ENCODE measurements at places on chromosomes 2 and 18.

- no peak for DNase-seq
Measured at GRCh38 chr2:173271825-173272224, 82.8 kb upstream of the CDCA7 start.

- DNase-seq: no peak
Measured at GRCh38 chr18:51151568-51152511, 45.6 kb downstream of the MEX3C start.

DNA sequence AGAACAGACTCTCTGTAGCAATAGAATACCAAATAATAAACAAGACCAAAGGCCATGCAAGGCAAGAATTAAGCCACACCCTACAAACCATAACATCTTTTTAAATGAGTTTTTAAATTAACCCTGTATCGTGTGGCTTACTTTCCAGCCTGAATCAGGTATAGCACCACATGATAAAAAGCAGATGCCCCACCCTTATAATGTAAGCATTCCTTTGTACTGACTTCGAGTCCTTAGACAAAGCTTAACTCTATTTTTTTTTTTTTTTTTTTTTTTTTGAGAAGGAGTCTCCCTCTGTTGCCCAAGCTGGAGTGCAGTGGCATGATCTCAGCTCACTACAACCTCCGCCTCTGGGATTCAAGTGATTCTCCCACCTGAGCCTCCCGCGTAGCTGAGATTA, 1.7 kb upstream of the C2orf42 start:
- no peak for DNase-seq

- DNase-seq: no peak
Measured at GRCh38 chr18:26579941-26580618, 31.7 kb upstream of the KCTD1 start.

- DNase-seq: peak; percentile 99
Measured at GRCh38 chr2:1791685-1792435, 47.5 kb upstream of the PXDN start.

- DNase-seq: no peak
Measured at GRCh38 chr2:228611171-228611570, 429.7 kb upstream of the SPHKAP start.

DNA sequence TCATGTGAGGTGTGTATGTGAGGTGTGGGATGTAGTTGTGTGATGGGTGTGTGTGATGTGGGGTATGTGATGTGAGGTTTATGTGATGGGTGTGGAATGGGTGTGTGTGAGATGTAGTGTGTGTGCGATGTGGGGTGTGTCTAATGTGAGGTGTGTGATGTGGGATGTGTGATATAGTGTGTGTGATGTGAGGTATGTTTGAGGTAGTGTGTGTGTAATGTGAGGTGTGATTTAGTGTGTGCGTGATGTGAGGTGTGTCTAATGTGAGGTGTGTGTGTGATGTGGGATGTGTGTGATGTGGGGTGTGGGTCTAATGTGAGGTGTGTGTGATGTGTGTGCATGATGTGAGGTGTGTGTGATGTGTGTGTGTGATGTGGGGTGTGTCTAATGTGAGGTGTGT, 55.3 kb downstream of the TWIST2 start:
- no peak for DNase-seq

DNA sequence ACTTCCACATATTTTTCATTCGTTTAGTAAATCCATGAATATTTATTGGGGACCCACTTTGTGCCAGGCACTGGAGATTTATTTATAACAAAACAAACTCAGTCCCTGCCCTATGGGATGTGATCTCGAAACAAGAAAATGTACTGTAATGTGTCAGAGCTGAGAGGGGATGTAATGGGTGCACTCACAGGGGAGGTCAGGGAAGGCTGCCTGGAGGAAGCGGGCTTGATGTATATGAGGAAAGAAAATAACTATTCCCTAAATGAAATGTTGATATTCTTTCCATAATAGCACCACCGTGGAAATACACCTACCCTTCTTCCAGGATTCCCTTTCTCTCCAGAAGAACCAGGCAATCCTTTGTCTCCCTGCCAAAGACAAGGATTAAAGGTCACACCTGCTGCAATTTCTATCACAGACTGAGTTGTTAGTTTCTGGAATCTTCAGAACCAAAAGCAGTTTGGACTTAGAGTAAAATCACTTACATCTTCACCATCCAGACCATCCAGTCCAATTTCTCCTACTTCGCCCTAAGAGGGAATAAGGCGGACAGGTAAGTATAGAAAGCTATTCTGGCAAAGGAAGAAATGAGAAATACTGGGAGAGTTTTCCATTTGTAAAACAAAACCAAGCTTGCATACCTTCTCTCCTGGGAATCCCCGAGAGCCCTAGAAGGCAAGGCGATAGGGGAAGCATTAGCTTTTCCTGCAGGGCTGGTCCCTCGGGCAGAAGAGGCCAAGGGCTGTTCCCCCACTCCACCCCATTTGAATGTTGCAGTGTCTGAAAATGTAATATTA, 55.0 kb downstream of the COL6A3 start:
- DNase-seq: peak; percentile 41

DNA sequence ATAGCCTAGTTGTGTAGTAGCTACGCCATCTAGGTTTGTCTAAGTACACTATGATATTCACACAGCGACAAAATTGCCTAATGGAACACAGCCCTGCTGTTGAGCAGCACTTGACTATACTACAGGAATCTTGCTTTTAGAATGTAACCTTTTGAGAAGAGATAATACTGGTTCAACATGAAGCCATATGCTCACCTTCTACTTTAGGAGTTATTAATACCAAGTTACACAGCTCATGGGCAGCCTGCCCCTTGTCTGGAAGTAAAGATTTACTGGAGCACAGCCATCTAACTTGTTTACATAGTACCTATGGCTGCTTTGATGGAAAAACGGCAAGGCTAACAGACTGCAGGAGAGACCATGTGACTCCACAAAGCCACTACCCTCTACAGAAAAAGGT, 174.8 kb downstream of the DYM start:
- no peak for DNase-seq

DNA sequence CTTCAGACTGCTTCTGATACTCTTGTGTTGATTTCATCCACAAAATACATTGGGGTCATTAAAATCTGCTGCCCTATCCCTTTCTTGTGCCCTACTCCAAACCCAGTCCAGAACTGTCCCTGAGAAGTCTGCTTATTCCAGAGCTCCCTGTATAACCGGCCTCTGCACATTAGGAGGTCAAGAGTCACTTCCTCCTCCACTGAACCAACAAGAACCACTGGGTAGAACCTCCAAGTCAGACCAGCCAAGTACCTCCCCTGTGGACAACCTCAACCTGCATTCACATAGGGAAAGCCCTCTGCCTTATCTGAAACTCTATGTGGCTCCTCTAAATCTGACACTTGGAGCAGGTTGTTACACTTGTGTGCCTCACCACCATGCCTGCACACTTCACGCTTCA, 22.1 kb downstream of the KDSR start:
- DNase-seq: no peak

DNA sequence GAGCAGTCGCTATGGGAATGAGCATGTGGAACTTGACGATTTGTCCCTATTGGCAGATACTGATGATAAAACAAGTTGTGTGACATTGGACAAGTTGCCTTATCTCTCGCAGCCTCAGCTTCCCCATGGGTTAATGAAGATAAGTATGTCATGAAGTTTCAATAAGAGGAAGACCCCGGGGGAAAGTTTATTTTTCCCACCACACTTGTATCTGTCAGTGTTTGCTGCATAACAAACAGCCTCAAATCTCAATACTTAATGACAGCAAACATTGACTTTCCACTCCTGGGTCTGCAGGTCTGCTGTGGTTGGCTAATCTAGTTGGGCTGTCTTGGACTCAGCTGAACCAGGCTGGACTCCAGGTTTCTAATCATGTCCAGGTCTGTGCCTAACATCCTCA, 45.8 kb downstream of the INPP5D start:
- no peak for DNase-seq

DNA sequence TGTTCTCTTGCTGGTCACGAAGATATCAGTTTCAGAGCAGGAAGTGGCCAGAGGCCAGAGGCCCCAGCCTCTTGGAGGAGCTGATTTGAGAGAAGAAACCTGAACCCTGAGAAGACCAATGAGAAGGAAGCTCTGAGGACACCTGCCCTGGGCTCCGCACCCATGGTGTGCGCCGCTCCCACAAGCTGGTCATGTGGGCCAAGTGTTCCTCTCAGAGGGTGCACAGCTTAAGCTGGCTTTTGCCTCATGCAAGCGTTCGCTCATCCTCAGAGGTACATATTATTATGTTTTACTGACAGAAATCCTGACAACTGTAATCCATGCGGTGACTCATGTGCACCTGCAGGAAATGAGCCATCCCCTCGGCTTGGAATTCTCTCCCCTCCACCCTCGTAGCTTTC, 316.1 kb upstream of the MYT1L start:
- DNase-seq: no peak

All from EH (cell line).